ENCODE measurements at places on chromosomes 3 and 15.
A peak's percentile ranks its signal among the peaks of the same experiment; 100 is the strongest.

GRCh38 chr15:39226169-39226937 lies 354.5 kb upstream of the THBS1 start:
- no peak for DNase-seq

DNA sequence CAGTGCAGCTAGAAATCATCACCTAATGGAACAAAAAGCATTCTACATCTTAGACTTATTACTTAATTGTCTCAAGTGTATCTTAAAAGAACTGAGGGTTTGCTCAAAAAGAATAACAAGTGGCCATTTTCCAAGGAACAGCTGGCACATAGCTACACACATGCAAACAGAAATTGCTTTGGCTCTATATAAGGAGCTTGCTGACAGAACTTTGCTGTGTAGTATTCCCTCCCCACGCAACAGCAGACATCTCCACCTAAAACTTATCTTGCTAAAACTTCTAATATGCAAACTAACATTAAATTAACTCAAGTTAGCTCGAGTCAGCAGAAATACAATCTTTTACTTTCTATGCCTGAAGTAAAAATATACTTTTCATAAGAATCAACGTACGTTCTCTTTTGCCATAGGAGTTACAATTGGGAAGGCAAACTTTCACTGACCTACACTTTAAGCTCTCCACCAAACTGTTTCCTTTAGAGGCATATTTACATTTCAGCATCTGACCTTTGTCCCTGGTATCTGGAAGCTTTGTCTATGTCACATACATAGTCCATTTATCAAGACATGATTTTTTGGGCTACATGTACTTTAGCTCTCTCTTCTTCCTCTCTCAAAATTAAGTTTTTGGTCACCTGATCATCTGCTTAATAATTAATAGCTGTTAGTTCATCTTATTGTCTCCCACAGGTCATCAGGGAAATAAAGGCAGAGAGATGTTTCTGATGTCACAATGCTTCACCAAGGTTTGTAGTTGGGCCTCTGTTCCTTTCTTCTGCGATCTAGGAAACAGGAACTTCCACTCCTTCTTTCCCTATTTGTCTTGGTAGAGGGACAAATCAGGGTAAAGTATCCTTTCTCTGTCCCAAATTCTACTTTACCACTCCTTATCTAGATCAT lies 163.4 kb upstream of the AGTR1 start:
- DNase-seq, result no peak

- DNase-seq, result peak; percentile 42
Observed at GRCh38 chr3:104526901-104527401, 839.8 kb upstream of the ALCAM start.

GRCh38 chr15:81363718-81364500 lies 10.1 kb downstream of the TMC3 start:
- no peak for DNase-seq

- no peak for DNase-seq
Observed at GRCh38 chr3:38107911-38108648, 28.8 kb downstream of the ACAA1 start.

GRCh38 chr3:123586968-123587367 lies 2.1 kb upstream of the HACD2 start:
- no peak for DNase-seq

DNA sequence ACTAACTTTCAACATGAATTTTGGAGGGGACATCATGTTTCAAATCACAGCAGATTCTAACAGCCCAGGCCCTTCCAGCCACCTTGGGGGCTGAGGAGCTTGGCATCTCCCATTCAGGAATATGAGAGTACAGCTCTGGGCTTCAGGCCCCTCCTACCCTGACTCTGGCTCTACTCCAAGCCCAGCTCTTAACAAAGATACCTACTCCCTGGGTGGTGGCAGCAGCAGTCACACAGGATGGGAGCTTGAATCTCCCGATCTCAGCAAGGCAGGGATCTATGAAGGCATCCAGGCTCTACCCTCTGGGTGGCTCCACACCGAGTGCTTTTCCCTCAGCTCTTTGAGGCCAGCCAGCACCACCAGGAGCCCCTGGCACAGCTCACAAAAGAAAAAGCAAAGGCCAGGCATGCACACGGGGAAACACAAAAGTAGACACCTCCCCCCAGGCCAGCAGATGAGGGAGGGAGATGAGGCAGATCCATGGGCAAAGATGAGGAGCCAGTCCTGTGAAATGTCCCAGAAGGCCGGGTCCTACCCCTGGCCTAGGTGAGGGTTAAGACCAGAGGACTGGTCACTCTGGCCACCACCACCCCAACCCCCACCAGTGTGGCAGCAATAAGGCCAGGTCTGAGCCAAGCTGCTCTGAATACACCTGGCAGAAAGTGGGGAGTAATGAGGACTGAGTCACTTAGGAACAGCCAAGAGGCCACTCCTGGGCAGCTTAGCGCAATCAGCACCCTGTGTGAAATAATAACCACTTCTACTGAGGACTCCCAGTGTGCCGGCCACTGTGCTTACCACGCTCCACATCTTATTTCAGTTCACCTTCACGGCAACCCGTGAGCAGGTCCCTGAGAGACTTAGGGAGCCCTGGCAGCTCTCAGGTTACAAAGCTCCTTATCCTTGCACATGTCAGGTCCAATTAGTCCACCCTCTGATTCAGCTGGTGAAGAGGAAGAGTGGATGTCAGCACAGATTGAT lies 24.3 kb downstream of the PLA2G4F start:
- no peak for DNase-seq

DNA sequence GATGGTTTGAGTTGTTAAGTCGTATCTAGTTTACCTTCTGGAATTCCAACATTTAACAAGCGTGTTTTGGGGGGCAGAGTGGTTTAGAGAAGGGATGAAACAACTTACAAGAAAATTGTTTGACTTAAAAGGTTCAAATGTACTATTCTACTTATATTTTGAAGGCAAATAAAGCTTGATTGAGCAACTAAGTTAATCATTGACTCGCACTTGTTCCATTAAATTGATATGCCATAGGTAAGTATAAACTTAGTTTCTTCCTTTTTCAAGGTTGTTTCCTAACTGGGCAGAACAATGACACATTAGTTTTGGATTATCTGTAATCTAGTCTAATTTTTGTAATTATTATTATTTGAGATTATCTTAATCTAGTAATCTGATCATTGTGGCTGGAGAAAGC lies 48.3 kb upstream of the CPNE4 start:
- no peak for DNase-seq

- no peak for DNase-seq
Observed at GRCh38 chr3:133296981-133297380, 102.9 kb upstream of the BFSP2 start.

- no peak for DNase-seq
Observed at GRCh38 chr3:188663839-188664238, 507.9 kb upstream of the TPRG1 start.

DNA sequence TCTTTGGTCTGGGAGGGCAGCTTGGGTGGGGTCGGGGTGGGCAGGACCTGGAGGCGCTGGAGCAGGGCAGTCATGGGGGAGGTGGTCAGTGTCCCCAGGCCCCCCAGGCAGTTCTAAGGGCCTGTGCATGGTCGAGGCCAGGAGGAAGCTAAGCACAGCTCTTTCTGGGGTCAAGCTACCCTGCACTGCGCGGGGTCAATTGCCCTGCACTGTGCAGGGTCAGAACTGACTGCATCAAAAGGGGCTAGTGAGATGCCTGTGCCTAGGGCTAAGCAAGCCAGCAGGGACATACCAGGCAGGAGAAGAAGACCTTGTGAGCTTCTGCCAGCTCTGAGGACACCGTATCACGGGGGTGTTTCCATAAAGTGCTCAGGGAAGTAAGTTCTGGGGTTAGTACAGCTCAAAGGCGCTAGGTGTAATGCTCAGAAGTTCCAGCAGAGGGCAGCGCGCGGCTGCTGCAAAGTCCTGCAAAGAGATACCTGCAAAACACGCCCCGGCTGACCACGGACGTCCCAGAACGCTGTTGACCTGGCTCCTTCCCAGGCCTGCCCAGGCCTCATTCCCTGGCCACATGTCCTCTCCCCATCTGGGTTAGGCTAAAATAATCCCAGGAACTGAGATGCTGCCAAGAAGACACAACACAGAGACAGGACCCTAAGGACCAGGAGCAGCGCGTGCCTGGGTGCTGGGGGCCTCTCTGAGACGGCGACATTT lies 18.8 kb upstream of the IQSEC1 start:
- DNase-seq, result peak; percentile 84

DNA sequence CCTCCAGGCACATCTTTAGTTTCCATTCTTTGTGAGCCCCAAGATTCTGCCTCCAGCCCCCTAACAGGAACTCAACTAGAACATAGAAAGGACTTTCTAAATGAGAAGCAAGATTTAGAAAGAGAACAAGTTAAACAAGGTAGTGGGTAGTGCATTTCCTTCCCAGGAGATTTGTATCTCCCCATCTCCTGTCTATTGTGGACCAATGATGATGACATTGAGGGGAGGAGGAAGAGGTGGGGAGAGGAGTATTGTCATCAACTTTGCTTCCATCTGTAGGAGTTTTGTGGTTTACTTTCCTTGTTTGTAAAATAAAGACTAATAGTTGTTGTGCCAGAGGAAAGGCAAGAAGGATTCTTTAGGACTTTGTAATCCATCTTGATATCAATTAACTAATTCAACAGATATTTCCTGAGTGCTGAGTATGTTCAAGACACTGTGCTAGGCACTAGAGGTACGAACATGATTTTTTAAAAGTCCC lies 235.3 kb upstream of the ROPN1 start:
- DNase-seq, result no peak

DNA sequence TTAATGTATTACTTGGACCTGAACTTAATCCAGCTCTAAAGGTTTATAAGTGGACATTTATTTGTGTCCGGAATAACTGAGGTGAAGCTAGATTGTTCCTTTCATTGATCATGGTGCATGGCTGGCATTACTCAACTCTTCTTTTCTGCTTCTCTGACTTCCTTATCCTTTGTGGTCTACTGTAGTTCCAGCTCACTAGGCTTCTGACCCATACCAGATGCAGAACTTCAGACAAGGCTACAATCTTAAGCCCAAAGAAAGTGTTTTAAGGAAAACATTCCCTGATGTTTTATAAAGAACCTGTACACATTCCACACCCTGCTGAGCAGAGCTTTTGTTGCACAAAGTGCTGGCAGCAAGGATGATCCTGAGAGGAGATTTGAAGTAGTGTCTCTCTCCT lies 250.8 kb upstream of the TGFBR2 start:
- DNase-seq, result peak; percentile 63

DNA sequence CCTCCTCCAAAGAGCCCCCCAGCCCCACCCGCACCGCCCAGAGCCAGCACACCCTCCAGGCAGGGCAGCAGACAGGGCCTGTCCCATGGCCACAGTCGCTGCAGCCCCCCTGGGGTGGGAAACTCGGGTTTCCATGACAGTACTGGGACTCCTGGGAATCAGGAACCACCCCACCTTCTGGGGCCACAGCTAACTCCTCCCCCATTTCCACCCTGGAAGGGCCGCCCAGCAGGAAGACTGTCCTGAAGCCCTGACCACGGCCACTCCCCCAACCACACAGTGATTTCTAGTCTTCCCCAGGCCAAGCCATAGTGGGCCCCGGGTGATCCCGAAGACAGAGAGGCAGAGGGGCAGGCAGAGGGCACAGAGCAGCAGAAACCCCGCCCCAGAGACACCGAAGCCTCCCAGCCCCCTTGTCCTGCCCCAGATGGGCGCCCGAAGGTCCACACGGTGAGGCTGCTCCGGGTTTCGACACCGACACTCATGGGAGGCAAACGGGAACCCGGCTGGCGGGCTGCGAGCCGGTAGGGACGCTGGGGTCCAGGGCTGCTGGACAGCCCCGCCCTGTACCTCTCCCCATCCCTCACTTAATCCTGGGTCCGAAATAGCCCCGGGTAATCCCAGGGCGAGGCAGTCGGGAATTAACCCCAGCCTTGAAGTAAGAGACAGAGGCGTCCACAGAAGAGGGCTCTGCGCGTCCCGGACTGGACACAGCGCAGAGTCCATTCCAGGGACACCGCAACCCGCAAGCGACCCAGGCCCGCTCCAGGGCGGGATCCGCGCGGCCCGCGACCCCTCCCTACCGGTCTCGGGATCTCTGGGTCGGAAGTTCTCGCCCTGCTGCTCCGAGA lies 138.4 kb downstream of the NUP210 start:
- peak; percentile 48 for DNase-seq

DNA sequence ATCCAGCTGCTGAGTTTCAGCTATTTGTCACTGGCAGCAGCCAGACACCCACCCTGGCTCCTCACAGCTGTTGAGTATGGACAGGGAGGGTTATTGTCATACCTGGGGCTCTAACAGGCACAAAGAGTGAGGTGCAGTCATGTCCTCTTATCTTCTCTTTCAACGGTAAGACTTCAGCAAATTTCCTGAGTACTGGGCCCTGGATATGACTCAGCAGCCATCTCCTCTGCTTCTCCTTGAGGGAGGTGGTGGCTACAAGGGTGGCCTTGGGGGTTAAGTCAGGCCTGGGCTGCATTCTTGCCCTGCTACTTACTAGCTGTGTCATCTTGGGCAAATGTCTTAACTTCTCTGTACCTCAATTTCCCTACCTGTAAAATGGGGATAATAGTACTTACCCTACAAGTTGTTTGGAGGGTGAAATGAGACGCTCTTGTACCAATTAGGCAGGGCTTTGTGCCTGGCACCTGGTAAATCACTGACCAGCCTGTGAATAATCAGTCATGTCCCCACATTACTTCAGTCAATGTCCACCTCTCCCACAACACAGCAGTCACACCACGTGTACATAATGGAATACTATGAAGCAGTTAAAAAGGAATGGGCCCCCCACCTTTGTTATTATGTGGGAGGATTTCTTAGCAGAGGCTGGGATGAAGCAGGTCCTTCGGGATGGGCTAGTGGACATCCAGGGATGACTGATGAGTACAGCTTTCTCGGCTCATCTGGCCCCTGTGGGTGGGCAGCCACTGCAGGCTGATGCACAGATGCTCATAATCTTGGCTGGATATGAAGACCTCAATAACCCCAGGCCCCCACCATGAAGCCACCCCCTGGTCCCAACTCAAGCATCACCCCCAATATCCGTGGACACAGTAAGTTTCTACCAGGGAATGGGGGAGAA lies 528.8 kb downstream of the SHQ1 start:
- DNase-seq, result no peak

DNA sequence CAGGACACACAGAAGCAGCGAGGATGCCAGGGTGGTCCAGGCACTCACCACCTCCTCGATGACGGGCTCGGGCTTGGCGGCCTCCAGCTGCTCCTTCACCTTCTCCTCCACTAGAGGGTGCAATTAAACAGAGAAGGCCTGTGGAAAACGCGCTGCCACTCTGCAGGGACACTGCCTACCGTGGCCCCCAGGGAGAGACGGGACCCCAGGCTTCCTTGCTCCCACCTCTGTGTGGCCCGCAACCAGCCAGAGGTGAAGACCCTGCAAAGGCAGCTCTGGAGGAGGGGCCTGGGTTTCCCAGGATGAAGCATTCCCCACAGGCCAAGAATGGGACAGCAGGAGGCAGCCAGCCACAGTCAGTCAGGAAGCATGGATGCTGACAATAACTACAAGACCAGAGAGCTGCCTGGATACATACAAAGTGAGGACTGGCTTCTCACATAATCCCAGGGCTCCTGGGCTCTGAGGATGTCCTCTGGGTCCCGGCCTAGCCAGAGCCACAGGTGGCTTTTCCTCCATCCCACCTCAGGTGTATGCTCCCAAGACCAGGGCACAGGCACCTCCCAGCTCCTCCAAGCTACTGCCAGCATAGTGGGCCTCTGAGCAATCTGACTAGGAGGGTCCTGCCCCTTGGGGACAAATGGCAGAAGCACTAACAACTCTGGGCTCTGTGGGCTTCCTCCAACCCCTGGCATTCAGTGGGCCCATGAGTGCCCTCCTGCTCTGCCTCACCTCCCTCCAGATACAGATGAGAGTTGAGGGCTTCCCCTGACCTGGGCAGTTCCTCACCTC lies 46.2 kb downstream of the PTH1R start:
- DNase-seq, result peak; percentile 54

Data from KBM-7 (cell line).